Femur (tissue), 1 donor: ENCODE measurements at places on chromosomes 12 and 14.

DNA sequence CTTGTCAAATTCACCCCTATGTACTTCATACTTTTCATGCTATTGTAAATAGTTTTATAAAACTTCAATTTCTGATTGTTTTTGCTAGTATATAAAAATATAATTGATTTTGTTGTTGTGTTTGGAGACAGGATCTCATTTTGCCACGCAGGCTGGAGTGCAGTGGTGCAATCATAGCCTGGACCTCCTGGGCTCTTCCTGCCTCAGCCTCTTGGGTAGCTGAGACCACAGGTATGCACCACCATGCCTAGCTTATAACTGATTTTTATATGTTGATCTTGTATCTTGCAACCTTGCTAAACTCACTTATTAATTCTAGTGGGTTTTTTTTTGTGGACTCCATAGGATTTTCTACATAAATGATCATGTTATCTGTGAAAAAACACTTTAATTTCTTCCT lies 23.5 kb downstream of the ATP5MC2 start:
- no peak for DNase-seq

- DNase-seq: no peak
These were observed 23.2 kb upstream of the LYZ start for GRCh38 chr12:69324797-69325466.

GRCh38 chr14:31530136-31530535 lies 31.1 kb upstream of the NUBPL start:
- no peak for DNase-seq

GRCh38 chr12:62466018-62466593 lies 520 bp upstream of the MON2 start:
- peak; percentile 69 for DNase-seq

- DNase-seq: no peak
These were observed 1.6 kb downstream of the ZFP36L1 start for GRCh38 chr14:68791078-68791901.

DNA sequence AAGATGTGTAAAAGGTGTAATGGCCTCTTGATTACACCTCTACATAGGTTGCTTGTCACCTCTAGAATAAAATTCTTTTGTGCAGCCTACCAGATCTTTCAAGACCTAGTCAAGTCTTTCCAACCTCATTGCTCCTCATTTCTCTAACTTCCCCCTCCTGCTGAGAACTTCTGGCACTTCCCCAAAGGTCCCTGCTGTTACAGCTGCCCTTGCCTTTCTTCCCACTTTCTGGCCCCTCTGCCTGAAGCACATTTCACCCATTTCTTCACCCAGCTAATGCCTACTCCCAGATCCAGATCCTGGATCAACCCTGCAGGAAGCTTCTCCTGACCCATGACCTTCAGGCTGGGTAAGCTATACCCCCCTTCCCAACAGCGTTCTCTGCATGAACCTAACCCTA lies 1.5 kb downstream of the TSHR start:
- no peak for DNase-seq

DNA sequence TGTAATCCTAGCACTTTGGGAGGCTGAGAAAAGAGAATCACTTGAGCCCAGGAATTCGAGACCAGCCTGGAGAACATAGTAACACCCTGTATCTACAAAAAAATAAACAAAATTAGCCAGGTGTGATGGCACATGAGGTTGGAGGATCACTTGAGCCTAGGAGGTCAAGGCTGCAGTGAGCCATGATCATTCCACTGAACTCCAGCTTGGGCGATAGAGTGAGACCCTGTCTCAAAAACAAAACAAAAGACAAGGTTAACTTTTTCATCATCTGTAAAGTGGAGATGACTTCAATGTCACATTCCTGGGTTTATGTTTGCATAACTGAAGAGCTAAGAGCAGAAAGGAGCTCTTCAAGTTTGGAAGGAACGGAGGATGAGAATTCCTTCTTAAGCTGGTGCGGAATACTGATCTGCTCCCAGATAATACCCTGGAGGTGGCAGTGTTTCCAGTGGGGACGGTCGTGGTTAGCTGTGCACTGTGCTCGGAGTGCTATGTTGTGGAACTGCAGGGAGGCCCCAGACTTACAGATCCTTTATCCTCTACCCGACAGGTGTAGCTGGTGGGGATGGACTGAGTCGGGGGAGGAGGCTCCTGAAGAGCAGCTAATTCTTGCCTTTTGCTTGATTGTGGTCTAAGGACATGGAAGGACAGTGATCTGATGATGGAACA lies 22.5 kb upstream of the BICD1 start:
- no peak for DNase-seq

DNA sequence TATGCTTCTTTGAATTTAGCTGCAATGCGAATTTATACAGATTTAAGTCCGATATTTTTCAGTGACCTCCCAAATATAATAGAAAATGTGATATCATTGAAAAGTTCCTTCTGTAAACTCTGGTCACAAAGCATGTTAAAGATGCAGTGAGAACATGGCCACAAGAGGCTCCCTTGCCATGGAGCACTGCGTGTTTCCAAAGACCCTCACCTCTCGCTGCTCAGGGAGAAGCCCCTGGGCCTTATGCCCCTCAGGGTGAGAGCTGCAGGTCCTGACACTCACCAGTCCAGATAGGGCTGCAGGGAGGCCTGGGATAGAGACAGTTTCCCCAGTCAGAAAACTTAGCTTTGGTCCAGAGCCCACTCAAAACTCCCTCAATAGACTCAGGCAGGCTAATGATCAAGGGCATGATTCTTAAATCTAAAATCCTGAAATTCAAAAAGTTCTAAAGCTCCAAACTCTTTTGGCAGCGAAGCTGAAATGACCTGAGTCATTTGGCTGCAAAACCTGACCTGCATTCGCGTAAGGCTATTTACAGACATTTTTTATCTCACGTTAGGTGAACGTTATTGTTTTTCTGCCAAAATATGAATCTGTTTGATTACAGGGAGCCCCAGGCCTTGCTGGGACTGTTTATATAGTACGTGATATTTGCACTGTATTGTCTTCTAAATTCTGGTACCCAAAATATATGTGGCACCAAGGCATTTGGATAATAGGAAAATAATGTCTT lies 67.8 kb downstream of the CAPZA3 start:
- no peak for DNase-seq

DNA sequence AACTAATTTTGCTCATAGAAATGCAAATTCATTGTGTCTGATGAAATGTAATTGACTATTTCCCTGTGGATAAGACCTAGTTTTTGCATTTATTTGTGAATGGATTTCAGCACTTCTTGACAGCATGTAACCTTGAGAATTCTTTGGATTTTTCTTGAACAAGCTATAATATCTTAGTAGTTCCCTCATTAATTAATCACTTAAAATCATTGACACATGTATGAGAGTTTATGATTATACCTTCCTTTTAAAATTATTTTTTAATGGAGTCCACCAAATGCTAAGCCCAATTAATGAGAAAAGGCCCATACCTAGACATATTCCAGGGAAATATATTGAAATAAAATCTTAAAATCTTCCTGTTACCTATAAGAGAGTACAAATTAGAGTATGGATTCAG lies 16.8 kb downstream of the GLIPR1L2 start:
- DNase-seq: no peak

- DNase-seq: no peak
These were observed 23.0 kb upstream of the NR2C1 start for GRCh38 chr12:95096378-95096777.

GRCh38 chr12:75116646-75117198 lies 92.9 kb downstream of the KCNC2 start:
- DNase-seq: no peak

DNA sequence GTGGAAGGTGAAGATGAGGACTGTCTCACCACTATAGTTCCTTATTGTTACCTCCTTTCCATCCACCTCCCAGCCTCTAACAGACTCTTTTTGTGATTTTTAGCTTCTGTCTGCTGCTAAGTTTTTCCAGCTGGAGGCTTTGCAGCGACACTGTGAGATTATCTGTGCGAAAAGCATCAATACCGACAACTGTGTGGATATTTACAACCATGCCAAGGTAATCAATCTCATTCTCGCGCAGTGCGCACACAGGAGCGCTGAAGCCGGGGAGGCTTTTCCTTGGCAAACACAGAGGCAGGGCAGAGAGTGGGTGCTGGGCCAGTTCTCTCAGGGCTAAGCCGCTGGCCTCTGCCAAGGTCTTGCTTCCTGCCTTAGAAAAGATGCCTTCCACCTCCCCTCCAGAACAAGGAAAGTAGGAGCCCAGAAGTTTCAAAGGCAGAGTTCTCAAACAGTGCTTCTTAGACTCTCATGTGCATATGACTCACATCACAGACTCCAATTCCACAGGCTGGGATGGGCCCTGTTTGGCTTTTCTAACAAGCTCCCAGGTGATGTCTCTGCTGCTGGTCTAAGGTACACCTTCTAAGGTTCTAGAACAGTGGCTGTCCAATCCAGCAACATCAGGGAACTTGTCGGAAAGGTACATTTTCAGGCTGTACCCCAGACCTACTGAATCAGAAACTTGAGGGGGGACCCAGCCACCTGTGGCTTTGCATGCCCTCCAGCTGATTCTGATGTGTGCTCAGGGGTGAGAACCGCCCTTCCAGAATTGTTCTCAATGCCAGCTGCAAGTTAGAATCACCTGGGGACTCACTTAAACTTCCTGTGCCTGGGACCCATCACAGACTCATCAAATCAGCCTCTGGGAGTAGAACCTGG lies 33.8 kb upstream of the PWP1 start:
- DNase-seq: no peak
